ENCODE measurements at places on chromosomes 5 and 9.

- DNase-seq: no peak
Measured at GRCh38 chr9:129312251-129313122, 134.4 kb upstream of the IER5L start.

DNA sequence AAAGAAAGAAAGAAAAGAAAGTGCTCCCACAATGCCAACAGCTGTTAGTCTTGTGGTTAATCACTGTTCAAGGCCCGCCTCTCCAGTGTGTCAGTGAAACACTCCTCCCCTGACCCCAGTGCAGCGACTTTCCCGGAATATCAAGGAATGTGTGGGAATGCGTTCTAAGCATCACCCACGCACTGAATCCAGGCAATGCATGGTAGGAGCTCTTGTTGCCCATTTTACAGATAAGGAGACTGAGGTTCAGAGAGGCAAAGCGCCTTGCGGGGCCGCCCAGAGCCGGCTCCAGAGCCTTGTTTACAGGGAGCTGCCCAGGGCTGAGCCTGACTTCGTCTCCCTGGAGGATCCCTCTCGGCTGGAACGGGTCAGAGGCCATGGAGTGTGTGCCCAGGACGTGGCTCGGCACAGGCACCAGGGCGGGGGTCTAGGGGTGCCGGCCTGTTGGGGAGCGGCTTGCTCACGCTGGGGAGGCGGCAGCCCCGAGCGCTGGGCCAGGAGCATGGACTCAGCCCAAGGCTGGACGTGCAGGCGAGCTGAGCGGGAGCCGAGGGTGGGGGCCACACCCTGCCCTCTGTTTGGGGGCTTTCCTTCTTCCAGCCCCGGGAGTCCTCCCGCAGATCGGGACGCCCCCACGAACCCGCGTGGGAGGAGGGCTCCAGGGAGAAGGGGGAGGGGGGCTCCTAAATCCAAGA lies 823 bp downstream of the ST6GALNAC6 start:
- no peak for DNase-seq

DNA sequence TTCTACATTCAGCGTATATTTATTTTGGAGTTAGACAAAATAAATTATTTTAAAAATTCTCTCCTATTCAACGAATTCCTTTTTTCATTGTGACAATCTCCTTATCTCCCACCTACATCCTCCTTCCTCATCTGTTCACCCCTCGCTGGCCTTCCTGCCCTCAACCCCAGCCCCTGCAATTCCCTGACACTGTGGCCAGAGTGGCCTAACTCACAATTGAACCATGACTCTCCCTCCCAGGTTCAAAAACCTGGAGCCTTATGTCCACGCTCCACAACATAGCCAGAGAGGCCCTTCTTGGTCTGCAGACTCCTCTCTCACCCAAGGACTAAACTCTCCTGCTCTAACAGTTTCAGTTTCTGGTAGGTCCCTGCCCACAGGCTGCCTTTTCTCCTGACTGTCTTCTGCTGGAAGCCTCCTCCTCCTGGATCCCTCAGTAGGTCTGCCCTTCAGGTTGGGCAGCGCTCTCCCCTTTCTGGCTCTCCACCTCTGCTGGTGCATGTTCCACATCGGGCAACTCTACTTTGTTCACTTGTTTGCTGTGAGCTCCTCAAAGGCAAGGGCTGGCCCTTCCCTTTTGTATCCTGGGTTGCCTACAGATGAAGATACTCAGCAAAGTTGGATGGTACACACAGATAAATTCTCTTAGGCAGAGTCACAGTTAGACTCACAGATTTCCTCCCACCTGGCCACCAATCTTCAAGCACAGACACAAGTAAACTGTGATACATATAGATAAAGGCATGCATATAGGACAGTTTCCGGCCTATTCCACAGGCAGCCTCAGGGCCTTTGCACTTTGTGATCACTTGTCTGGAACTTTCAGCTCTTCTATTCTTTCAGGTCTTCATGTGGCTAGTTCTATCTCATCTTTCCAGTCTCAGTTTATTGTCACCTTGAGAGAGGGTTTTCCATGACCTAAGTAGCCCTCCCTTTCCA lies 19.8 kb upstream of the MYORG start:
- no peak for DNase-seq

DNA sequence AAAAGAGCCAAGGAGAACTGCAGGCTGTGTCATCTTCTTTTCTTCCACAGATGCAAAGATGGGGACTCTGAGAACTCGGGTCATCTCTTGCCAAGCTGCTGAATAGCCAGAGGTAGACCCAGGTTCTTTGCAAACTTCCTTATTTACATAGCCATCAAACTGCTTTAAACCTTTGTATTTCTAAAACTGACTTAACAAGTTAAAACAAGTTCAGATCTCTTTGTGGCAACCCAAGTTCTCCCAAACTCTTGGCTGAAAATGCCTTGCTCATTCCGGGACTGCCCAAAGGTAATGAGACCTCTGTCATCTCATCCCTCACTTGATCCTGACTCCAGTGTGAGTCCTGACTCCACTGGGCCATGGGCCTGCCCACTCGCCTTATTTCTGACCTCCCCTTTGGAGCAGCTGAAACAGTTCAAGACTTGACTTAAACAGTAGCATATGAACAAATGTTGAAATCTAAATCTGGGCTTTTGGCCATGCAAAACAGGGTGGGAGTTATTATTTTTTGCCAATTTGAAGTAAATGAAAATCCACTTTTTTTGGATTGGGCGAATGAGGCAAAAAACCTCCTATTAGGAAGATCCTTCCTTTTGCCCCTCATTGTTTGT lies 50.6 kb downstream of the FBXL7 start:
- no peak for DNase-seq

GRCh38 chr9:120583958-120584369 lies 4.0 kb upstream of the CDK5RAP2 start:
- no peak for DNase-seq

GRCh38 chr9:2618289-2618688 lies 3.3 kb upstream of the VLDLR start:
- DNase-seq: no peak

- no peak for DNase-seq
Measured at GRCh38 chr9:373759-374206, 159.1 kb downstream of the DOCK8 start.

DNA sequence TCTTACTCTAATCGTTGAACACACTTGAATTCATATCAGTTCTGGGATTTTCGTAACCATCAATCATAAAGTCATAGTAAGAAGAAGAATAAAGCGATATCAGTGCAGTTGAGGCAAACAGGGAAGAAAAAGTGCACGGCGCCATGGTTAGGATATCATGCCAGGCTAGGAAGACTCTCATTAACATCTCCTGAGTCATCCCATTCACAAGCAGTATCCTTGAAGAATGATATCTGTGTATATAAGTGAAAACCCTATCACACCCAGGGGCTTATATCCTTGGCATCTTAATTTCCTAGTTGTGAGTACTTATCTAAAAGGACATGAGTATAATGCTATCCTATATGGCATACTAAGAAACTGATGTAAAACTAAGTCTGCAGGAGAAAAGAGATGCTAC lies 38.6 kb downstream of the NFIB start:
- DNase-seq: no peak

DNA sequence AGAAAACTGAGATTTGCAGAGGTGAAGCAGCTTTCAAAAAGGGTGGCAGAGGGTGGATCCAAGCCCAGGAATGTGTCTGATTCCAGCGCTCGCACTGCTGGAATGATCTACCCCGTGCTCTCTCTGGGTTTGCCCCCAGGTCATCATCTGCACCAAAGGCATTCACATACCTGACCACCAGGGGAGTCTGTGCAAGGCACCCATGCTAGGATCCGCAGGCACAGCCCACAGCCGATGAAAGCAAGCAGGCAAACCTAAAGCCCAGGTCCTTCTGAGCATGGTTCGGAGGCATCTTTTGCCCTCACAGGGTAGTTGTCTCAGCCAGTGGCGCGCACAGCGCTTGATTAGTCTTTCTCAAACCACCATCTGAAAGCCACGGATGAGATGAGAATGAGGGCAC lies 56.6 kb downstream of the TEK start:
- DNase-seq: no peak

- DNase-seq: no peak
Measured at GRCh38 chr5:88746438-88746882, 136.5 kb downstream of the MEF2C start.

DNA sequence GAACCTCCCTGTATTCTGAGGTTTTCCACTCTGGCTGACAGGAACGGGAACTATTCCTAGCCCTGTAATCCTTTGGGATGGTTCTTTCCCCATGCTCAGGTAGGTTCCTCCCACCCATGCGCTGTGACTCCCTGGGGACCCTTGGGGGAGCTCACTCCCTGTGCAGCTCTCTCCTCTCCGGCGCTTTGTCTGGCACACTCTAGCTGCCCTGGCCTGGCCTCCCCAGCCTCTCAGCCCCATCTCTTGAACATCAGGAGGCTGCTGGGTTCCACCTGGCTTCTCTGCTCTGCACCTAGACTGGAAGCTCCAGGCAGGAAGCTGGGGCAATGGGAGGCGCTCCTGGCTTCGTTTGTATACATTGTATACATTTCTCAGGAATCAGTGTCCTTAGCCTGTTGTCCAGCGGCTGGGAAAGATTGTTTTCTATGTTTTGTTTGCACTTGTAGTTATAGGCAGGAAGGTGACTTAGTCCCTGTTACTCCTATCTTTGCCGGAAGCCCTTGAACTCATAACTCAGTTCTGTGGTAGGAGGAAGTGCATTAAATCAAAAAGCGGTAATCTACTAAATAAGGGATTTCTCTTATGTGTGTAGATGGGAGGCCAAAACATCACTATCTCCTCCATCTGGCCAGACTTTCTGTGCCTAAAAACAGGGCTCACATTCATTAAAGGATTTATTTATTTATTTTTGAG lies 20.4 kb downstream of the SLC25A25 start:
- no peak for DNase-seq

GRCh38 chr5:143133721-143134120 lies 269.8 kb downstream of the NR3C1 start:
- DNase-seq: no peak

- no peak for DNase-seq
Measured at GRCh38 chr5:116521173-116521872, 53.3 kb downstream of the SEMA6A start.

GRCh38 chr5:170601619-170602018 lies 97.8 kb downstream of the KCNIP1 start:
- DNase-seq: no peak

DNA sequence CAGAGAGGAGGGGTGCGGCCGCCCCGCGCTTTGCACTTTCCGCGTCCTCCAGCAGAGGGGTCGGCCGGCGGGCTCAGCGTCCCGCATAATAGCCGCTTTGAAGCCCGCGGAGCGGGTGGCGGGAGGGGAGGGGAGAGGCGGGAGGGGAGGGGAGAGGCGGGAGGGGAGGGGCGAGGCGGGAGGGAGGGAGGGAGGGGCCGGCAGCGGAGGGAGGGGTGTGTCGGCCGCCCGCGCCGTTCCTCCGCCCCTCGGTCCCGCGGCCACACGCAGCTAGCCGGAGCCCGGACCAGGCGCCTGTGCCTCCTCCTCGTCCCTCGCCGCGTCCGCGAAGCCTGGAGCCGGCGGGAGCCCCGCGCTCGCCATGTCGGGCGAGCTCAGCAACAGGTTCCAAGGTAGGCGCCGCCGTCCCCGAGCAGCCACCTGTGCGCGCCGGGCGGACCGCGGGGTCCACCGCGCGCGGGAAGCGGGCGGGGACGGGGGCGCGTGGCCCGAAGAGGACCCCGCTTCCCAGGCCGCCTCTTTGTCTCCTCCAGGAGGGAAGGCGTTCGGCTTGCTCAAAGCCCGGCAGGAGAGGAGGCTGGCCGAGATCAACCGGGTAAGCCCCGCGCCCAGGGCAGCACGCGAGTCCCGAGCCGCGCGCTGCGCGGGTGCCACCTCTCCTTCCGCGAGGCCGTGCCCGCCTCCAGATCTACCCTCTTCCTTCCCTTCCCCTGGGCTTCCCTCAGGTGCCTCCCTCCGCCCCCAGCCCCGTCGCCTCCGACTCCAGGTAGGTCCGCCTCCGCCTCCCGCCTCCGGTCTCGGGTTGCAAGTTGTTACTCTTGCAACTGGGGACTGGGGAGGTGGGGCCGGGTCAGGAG lies at the start of gene AIF1L:
Gene AIF1L, plus strand, starts transcription at position 263 of the 857 bp plus-strand sequence. Its CDS starts 99 bp downstream, at position 362.
- DNase-seq: no peak

DNA sequence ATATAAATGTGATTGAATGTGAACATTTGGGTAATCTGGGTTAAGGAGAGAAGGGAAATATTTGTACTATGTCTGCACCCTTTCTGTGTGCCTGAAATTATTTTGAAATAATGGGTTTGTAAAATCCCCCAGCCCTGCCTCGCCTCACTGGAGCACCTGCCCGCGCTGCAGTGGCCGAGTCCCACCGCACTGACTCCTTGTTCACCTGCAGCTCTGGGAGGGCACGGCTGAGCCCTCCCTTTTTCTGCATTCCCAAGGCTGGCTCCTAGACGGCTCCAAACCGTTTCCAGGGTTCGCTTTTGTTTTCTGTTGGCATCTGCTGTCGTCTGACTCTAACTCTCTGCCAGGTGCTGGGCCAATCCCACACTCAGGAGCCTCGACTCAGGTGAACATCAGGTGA lies 17.6 kb upstream of the PPP1R26 start:
- no peak for DNase-seq

DNA sequence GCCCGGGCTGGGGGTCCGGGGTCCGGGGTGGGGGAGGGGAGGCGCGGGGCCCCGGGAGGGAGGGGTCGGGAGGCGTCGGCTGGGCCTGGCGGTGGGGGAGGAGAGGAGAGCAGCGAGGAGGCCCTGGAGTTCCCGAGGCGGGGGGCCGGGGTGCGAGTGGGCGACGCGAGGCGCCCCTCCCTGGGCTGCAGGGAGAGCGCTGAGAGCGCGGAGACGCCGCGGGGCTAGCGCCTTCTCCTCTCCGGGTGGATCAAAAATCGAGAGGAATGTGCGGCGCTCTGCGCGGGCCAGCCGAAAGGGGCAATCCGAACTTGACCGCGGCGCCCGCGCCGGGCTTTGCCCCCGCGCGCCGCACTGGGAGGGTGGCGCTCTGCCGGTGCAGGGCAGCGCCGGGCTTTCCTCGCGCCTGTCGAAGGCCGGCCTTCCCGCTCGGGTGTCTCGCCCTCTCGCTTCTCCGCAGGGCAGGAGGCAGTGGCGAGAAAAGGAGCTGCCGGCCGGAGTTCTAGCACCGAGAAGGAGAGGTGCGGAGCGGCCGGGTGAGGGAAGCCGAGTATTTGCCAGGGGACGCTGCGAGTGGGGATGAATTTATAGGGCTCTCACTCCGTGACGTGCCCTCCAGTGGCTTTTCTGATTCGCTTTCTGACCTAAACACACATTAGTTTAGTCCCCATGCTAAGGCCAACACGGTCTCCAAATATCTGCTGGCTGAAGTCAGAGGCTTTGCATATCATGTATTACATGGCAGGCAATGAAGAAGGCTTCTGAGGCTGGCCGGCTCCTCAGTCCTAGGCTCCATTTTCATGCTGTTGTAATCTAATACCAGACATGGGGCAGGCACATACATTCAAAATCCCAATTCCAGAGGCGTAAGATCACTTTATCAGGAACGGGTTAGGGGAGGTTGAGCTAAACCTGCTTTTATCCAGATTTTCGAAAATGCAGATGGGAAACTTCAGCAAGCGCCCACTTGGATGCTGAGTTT lies 503 bp upstream of the GDNF start:
- no peak for DNase-seq

DNA sequence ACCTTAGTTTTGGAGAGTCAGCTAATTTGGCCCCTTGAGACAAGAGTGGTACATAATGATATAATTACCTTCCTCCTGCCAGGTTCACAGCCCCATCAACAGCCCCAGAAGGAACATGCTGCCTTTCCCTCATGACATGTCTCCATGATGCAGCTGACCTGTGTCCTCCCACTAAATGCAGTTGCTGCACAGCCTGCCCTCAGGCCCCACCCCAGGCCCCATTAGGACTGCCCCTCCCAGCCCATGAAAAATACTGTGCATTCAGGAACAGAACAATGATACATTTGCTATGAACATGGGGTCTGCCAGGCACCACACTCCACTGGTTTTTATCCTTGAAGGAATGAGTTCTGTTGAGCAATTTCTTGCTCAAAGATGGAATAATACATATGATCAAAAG lies 176.4 kb downstream of the C5orf15 start:
- no peak for DNase-seq
